ENCODE measurements at places on chromosomes 6 and 20.

- no peak for DNase-seq
Measured at GRCh38 chr20:37243076-37243936, 18.3 kb downstream of the GHRH start.

GRCh38 chr6:115271434-115271833, 789.3 kb downstream of the FRK start:
- DNase-seq: no peak

GRCh38 chr6:31713465-31713864, 1.7 kb upstream of the LY6G6D start:
- DNase-seq: no peak

DNA sequence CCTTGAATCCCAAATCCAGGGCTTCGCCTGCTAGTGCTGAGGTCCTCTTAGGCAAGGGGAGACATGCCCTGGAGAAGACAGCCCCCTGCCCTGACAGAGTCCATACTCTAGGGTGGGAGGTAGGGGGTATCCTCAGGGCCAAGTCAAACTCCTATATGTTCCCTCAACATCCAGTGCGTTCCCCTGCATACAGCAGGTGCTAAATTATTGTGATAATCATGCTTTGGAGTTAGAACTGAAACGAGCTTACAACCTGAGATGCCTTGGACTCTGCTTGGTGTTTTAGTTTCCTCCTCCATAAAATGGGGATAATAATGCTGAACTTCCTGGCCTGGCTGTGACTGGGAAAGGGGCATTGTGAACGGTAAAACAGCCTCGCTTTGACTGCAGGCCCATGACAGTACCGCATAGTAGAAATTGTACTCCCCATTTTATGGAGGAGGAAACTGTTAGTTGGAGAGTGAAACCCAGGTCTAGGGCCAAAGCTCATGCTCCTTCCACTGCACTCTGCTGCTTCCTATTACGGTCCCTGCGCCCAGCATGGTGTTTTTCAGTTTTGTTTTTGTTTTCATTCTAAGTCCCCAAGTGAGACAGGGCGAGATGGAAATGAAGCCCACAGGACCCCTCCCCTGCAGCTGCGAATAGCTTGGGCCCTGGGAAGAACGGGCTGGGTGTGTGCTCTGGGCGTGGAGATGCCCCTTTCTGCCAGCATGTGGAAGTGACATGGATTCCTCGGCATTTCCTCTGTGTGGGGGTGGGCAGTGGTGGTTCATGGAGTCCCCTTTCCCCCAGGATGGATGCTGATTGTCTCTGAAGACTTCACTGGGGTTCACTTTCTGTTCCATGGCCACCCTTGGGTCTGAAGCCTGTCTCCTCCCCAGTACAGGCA, 162.5 kb downstream of the VEGFA start:
- no peak for DNase-seq

DNA sequence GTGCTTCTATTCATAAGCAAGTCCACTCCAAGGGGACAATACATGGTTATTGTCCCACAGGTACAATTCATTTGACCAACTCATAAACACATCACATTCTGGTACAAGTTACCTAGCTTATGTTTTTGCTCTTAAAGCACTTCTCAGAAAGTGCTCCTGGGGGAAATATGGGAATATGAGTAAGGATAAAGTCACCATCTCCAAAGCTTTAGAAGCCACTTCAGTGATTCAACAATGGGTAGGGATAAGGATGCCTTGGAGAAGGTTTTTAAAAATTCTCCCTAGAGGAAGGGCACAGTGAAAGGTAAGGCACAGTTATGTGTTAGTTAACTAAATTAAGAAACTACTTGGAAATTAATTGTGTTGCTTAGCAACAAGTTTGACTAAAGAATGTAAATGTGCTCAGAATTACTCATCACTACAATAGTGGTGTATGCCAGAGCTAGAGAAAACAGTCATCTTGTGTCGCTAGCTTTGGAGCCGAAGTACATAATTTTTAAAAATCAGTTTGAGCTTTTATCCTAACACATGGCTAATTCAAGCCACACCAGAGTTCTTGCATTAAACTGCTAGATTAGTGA, 39.5 kb upstream of the LAMP5 start:
- no peak for DNase-seq
